ENCODE measurements at places on chromosomes 3 and 15.

DNA sequence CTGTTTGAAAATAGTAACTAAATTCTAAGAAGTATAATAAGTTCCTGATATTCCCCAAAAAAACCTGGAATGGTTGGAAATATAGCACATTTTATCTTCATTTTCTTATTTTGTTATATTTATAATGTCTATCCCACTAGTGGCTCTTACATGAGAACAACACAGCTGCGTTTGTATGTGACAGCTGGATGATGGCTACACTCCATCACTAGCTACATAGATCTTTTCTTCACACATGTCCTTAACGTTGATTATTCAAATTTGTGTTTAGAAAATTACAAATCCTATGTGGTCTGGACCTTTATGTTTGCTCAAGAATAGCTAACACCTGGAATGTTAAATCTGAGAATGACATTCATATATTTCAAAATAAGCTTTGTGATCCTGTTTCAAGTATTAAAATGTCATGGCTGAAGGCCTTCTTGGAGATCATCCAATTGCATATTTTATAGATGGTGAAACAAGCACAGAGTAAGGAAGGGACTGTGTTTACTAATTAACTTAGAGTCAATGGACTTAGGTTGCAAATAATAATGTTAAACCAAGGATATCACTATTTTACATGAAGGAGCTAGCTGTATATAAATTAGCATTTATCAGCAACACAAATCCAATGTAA, 60.8 kb downstream of the ATP13A5 start:
- no peak for DNase-seq

- DNase-seq = no peak
Observed at GRCh38 chr3:9072667-9073009, 109.4 kb upstream of the RAD18 start.

DNA sequence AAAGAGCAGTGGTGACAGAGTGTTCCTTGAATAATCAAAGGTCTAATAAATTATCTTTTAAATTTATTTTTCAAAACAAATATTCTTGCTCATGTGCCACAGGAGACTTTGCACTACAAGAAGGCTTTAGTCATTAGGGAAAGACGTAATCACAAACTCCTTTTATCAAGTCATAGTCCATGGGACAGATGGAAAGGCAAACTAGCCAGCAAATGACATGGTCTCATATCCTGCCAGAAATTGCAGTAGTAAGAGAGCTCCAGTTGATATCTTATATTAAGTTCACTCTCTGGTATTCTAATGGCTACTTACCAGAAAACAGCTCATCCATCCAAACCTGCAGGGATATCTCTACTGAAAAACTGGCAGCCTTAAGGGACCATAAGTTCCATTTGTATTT, 225.0 kb upstream of the TP63 start:
- DNase-seq = peak; percentile 8

DNA sequence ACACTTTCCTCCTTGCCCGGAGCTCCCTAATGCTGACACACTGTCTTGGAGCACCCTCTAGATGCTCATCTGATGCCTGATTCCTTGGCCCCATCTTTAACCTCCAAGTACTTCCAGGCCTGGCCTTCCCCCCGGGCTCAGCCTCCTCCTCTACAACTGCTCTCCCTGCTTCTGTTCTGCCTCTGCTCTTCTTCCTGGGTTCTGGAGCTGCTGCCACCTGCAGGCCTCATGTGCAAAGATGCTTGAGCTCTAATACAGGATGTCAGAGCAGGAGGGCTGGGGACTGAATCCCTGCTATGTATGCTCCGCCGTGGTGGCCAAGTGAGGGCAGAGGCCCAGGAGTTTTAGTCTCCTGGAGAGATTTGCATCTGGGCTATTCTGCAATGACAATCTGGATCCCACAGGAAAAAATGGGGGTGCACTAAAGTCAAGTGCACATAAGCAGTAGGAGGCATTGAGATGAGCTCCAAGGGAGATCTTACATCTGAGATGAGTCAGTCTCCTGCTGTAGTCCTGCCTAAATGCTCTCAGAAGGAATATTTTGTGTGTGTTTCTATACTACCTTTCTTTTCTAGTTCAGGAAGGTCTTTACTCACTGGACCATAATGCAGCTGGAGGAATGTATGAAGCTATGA, 296.3 kb downstream of the UACA start:
- DNase-seq = peak; percentile 19

DNA sequence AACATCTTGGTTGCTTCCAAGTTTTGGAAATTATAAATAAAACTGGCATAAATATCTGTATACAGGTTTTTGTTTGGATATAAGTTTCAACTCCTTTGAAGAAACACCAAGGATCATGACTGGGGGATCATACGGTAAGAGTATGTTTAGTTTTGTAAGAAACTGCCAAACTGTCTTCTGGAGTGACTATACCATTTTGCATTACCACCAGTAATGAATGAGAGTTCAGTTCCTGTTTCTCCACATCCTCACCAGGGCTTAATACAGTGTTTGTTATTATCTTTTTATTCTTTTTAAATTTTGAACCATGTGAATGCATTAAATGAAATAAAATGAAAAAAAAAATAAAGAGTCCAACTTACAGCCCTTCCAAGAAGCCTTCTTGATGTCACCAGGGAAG, 3.7 kb upstream of the ANKUB1 start:
- no peak for DNase-seq

DNA sequence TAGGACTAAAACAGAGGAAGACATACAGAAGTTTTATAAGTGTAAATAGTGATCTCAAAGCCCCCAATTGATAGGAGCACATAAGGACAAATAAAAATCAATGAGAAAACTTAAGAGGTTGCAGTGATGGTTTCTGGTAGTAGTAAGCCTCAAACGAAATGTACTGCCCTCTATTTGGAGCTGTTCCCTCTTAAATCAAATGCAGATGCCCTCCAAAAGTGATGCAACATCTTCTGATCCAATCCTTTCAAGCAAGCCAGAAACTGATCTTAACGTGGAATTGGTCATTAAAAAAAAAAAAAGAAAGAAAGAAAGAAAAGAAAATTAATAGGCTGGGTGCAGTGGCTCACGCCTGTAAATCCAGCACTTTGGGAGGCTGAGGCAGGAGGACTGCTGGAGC, 259.3 kb downstream of the ZBTB20 start:
- no peak for DNase-seq

- DNase-seq = no peak
Observed at GRCh38 chr3:106355873-106356272, 487.1 kb upstream of the CBLB start.

DNA sequence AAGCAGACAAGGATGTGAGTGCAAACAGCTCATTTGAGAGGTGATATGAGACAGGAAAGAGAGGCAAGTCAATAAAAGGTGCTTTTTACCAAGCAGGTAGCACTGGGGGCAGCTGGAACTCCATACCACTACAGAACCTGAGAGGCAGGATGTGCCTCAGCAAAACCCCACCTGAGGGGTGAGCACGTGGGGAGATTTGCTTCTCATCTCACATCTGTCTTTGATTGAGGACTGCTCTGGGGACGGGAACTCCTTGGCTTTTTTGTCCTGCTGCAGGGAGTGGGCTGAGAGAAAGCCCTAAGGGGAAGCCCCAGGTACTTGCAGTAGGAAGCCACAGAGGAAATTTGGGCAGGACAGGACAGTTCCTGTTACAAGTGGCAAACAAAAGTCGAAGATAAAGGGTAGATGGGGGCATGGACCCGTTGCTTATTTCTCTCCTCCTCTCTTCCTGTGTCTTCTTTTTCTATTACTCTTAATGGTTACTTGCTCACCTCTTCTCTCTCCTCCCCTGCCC, 27.1 kb downstream of the CFAP161 start:
- no peak for DNase-seq

GRCh38 chr3:41202834-41203345, 3.6 kb downstream of the CTNNB1 start:
- DNase-seq = no peak

DNA sequence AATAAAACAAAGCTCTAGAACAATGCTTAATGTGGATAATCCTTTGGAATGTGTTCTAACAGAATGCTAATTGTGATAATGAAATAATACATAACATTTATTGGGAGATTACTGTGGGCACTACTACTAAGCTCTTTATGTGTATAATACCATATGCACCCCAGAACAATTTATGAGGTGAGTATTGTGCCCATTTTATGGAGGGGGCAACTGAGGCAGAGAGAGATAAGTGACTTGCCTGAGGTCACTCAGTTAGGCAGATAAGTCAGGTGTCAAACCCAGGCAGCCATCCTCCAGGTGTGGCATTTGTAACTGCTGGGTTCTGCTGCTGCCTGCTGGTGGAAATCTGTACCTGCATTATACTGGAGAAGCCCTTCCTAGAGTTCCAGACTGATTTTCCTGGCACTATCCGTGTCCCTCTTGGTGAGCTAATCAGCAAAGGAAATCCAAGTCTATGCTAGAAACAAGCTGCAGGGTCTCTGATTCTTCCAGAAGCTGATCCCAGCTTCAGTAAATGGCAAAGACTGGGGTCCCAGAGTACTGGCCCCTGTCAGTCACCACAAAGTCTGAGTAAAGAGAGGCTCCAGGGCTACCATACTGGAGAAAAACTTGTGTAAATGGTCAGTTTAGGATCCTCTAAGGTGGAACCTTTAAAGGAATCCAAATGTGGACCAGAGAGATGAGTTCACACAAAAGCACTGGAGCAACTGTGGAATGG, 22.6 kb upstream of the RBP1 start:
- DNase-seq = peak; percentile 39
